Epithelial cell of proximal tubule (primary cell): ENCODE measurements at places on chromosomes 12 and 14.

DNA sequence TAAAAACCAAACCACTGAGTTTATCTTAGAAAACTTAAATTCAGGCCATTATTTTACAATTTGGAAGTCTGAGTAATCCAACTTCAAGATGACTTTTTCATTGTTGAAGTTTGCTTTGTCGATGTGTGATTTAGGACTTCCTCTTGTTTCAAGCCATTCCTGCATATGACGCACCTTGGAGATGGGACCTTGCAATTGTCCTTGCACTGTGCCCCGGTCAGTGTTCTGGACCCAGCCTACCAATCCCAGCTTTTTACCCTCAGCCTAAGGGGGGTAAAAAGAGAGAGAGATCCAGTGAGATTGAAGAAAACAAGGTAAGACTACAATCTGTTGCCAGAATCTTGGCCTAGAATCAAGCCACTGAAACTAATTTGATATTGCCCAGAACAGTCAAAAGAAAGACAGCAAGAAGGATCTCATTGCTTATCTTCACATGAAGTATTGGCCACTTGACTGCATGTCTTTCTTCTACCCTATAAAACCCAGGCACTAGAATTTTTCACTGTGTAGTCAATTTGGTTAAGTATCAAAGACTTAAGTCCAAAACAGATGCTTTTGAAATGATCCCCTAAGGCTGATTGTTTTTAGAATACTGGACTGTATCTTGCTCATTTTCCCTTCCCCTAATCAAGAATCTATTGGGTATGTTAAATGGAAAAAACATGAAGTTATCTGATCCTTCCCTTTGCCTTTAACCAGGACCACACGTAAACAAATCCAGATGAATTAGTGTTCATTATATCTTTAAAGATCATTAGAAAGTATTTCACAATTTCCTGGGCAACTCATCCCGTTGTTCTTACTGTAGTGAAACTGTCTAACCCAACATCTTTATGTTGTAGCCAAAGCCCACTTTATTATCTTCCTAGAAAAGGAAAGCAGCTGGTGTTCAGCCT is 2.4 kb upstream of the MLH3 start:
- DNase-seq = no peak

DNA sequence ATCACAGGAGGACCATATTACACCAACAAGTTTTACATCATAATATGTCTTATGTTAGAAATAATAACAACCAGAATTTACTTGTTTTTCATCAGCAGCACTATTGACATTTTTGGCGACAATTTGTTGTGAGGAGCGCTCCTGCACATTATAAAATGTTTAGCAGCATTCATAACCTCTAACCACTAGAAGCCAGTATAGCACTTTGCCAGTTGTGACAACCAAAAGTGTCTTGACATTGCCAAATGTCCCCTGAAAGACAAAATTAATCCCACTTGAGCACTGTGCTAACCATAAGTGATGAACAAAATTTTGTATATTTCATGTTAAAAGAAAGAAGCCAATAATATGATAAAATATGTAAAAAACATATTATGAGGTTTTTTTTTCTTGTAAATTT is 356.9 kb upstream of the LMO3 start:
- no peak for DNase-seq

GRCh38 chr12:112121780-112122565 is 3.4 kb upstream of the TRAFD1 start:
- DNase-seq = no peak

GRCh38 chr14:76112889-76113624 is 38.7 kb upstream of the GPATCH2L start:
- DNase-seq = no peak

GRCh38 chr14:38578278-38578681 is 322.4 kb upstream of the CLEC14A start:
- DNase-seq = no peak

GRCh38 chr14:104171029-104171697 is 32.8 kb downstream of the KIF26A start:
- DNase-seq = no peak

- no peak for DNase-seq
Observed at GRCh38 chr12:109359131-109359690, 11.5 kb downstream of the MYO1H start.

GRCh38 chr12:82174383-82174782 is 183.8 kb downstream of the CCDC59 start:
- DNase-seq = no peak

DNA sequence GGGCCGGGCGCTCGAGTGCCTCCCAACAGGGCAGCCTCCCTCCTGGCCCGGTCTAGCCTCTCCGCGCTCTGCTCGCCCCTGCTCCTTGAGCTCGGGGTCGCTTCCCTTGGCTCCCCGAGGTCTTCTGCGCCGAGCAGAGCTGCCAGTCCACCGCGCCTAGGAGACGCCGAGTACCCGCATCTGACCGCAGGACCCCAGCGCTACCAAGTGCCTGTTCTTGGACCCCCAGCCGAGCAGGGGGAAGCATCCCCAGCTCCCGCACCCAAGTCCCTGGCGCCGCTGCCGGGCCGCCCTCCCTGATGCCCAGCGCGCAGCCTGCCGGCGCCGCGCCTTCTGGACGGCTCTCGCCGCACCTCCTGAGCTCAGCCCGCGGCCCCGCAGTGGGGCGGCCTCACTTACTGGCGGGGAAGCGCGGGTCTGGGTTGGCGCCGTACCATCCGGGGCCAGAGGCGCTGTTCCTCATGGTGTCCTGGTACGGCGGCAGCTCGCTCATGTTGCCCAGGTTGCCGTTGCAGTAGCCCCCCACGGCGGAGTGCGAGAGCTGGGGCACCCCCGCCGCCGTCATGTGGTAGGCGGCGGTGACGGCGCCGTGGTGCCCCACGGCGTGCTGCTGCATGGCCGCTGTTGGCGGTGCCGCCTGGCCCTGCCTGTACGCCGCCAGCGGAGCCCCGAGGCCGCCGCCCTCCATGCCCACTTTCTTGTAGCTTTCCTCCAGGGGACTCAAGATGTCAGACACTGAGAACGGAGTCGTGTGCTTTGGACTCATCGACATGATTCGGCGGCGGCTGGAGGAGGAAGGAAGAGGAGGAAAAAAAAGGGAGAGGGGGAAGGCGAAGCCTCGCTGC is 1.2 kb downstream of the NKX2-1 start:
- no peak for DNase-seq

GRCh38 chr14:49961270-49962222 is 68.7 kb downstream of the ARF6 start:
- DNase-seq = no peak

GRCh38 chr12:4850857-4851380 is 58.8 kb upstream of the KCNA1 start:
- DNase-seq = no peak

DNA sequence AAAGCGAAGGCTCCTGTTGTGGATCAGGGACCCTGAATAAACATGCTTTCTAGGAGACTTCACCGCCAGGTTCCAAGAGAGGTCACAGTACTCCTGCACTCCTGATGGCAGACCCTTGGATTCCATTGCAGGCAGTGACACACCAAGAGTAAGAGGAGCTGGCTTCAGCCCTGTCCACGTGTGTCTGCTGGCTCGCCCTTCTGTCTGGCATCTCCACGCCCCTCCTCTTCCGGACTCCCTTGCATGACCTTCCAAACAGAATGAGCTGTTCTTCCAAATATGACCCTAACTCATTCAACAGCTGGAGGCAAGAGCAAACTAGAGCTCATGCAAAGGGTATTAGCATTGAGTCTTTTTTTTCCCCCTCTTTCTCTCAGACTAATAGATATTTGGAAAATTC is 233.0 kb upstream of the PLEKHG7 start:
- DNase-seq = no peak

GRCh38 chr12:57479043-57479375 is 657 bp downstream of the ARHGAP9 start:
- DNase-seq = no peak

DNA sequence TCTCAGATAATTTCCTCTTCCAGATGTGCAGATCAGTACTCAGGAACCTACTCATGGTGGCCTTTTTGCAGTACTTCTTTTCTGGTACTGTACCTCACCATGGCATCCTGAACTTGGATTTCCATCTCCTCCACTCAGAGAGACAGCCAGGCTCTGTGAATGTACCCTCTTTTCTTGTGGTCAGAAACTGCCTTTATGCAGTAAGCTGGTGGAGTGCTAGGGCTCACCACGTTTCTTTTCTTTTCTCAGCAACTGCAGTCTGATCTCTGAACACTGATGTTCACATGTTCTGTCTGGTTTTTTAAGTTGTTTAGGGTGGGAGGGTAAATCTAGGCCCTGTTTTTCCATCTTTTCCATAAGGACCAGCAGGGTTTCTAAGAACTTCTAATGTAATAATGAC is 99.8 kb upstream of the NRXN3 start:
- no peak for DNase-seq

GRCh38 chr12:41970744-41971143 is 173.9 kb downstream of the GXYLT1 start:
- DNase-seq = no peak

DNA sequence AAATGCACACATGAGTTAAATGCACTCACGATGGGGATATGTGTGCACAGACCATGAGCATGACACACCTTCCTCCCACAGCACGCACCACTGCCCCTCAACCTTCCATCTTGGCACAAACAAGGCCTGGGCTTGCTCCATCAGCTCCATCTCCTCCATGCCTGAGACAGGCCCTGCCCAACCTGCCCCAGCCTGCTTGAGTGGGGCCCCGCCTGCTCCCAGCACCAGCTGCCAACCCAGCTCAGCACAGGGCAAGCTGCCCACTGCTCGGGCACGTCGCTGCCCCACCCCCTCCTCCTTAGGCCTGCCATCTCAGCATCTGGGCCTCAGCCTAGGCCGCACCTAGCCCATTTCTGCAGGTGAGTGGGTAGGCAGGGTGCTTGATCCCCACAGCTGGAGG is 27.6 kb upstream of the KRT78 start:
- no peak for DNase-seq

DNA sequence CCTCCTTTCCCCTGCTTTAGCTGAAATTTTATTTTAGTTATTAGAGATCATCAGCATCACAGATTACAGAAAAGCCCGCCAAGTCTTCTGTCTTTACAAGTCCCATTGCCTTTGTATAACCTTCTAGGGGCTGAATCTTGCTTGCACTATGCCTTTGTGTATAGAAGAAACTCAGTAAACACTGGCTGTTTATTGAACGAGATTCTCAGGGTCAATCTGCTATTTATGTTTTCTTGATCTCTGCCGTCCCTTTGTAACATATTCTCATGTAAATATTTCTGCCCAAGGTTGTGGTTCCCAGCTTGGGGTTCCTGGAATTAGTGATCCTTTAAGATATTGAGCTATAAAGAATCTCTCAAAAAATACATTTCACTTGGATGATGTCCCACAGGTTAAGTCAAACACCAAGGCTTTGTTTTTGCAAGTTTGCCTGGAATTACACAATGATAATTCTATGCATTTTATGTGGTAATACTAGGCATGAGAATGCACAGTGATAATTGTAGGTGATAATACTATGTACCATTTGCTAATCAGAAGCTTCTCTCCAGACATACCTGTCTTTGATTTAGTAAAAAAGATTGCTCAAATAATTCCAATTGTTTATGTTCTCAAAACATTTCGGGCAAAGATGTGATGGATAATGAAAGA is 40.6 kb upstream of the FGF6 start:
- no peak for DNase-seq

DNA sequence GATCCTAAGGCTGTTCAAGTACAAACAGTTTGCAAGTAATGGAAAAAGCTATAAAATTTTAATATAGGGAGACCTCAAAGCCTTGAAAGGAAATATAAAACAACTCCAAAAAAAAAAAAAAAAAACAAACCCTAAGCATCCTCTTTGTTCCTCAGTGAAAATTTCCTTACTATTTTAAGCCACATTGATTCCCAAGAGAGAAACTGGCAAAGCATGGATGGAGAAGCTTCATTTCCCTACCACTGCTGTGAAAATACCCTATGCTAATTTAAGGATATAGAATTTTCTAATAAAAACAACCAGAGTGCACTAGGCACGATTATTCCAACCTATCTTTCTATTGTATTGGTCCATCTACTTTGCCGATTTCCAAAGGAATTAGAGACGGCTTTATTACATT is 283.1 kb downstream of the CACNA1C start:
- no peak for DNase-seq

GRCh38 chr14:81465507-81466228 is 65.5 kb upstream of the STON2 start:
- no peak for DNase-seq

DNA sequence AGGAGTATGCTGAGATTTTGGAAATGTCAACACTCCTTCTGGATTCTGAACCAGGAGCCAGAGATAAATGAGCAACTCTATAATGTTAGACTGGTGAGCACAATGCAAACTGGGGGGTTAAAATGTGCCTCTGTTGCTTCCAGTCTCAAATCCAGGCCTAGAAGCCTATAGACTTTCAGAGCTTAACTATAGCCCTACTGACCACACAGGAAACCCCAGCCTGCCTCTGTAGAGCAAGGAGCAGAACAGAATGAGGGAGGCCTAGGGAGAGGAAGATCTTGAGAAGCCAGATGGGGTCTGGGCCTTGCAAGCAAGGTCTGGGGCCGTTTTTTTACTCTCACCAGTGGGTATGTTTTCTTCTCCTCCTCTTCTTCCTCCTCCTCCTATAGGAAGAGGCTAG is 225.4 kb upstream of the KITLG start:
- no peak for DNase-seq

DNA sequence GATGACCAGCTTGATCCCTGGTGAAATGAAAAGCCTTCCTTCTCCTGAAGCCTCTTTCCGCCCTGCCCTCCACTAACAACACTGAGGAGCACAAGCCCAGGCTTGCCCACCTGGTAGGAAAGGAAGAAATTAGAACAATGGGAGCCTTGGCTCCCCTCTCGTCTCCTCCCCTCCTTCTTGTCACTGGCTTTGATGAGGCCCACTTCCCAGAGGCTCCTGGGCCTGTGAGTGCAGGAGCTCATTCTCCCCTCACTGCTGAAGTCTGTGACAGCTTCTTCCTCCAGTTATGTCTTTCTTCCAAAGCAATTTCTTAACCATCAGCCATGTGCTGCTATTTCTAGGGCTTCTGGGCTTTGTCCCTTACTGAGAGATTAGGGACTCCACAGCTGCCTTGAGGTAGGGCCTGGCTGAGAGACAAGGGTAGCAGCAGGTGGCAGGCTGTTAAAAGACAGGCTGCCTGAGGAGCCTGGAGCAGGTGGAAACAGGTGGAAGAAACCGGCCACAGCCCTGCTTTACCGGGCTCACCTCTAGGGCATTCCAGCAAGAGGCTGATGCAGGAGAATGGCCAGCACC is 53.6 kb upstream of the SRSF5 start:
- no peak for DNase-seq

GRCh38 chr14:95290021-95290420 is 29.7 kb downstream of the CLMN start:
- no peak for DNase-seq

DNA sequence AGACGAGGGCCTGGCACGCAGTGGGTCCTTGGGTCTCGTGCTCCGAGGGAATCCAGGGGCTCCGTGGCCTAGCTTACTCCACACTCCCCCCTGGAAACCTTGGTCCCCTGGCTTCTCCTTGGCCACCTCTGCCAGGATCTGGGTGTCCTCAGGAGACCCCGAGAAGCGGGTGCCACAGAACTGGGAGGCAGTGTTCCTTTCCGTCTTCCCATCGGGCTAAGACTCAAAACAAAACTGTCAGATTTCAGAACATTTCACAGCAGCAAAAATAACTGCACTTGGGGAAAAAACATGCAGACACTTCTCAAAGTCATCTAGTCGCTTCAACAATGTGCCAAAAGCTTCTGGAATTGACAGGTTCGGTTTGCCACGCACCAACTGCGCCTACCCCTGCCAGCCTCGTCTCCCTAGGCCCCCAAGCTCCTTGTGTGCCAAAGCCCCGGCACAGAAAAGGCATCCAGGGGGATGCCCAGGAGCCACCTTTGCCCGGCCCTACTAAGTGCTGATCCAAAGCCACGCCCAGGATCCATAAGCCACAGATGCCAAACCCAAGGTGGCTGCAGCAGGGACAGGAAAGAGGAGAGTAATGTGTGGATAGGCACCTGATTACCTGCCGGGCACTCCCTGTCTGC is 58.4 kb upstream of the DIO3 start:
- DNase-seq = no peak

GRCh38 chr12:25811656-25812126 is 146.8 kb upstream of the RASSF8 start:
- no peak for DNase-seq
